ENCODE measurements at places on chromosomes 16 and 17.

GRCh38 chr16:31298958-31299357 is 39.2 kb downstream of the ITGAM start:
- DNase-seq = no peak

- no peak for DNase-seq
Observed at GRCh38 chr17:73586921-73587602, 57.2 kb downstream of the SDK2 start.

GRCh38 chr16:27273330-27273669 is 4.7 kb upstream of the NSMCE1 start:
- DNase-seq = no peak

DNA sequence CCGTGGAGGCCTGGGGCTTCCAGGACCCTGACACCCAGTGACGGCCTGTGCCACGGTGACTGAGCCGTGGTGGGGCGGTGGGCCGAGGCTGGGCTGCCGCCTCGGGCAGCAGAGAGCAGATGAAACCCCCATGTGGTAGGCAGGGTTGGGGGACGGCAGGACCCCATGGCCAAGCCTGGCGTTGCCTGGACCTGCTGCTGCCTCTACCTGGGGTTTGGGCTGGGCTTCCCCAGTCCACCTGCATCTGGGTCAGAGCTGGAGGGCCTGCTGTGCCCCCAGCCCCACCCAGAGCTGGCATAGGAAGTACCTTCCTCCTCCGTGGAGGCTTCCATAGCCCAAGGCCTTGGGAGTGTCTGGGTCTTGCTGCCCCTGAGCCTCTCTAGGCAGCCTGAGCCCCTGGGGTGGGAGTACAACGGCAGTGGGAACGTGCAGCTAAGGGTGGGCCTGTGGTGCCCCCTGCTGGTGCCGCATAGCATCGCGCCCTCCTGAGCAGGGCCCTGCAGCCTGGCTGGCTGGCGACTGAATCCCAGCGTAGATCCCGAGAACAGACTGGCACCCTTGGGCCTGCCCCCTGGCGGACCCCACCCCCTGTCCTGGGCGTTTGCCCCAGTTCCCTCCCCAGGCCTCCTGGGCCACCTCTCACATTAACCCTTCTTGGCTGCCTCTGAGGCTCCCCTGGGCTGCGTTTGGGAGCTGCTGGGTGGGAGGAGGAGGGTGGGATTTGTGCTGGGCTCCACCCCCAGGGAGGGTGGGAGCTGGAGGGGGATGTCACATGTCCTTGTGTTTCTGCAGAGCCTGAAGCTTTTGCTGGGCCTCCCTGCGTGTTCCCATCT is 12.6 kb upstream of the ATP6V0C start:
- DNase-seq = peak; percentile 87

DNA sequence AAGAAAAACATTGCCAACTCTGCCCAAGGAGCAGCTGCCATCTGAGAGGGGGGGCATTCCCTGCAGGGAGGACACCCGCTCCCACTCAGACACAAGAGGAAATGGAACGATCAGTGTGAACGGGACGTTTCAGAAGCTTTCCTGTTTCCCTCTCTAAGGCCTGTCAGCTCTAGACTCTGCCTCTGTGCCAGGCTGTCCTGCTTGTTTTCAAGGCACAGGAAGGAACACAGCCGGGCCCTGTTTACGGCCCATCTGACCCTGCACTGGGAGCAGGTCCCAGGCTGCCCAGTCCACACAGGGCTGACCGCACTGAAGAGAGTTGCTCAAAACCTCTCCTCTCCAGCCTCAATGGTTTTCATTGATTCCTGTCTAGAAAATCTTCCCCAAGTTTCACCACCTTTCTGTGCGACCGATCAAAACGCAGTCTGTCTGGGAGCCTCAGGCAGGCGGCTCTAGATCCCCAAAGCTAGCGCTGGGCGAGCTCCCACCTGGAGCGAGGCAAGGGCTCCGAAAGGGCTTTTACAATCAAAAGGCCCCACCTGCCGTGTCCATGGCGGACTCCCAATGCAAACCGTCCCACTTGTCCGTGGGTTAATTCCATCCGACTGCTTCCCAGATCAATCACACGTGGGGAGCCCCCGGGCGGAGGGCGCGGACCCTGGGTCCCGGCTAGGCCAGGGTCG is 1.5 kb downstream of the PIEZO1 start:
- DNase-seq = peak; percentile 60

DNA sequence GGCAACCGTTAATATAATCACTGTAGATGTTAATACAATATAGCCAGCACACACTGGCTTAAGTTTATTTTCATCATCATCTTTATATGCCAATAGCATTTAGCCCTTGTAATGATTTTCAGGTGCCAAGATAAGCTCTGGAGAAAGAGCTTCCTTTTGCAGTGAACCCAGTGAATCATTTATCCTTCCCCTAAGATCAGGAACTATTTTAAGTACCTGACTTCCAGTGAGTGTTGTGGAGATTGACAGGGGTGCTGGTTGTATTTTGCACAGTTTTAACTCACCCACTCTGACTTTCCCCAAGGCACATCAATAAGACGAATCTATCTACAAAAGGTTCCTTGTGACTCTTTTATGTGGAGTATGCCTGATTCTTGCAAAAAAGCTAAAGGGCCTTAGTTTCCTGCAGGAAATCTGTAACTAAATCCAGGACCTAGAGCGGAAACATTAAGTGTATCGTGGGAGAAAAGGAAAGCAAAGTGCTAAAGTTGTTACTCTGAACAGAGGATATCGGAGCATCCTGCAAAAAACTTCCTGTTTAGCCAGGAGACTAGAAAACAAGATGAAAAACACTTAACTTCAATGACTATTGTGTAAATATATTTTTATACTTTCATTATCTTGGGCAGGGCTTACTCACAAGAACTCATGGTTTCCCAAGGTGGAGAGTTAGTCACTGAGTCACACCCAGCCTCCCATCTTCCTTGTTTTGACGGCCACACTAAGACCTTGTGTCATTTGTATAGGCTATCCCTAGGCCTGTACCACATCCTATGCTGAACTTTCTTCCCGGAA is 183.6 kb downstream of the MAP2K6 start:
- DNase-seq = peak; percentile 77

DNA sequence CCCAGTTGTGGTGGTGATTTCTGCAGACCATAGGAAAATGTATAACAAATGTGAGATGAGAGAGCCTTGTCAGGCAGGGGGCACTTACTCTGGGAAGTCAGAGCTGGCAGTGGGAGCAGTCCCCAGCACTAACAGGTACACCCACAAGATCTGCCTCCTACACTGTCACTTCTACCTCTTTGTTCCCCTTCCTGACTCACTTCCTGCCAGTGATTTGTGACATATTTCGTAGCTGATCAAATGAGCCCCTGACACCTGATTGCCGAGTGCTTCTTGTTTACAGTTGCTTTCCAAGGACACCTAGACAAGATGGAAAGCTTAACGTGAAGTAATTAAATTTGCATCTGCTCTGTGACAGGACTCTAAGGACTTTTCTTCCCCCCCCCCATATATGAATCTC is 40.5 kb downstream of the FTO start:
- DNase-seq = no peak

All from mesenchymal stem cell (in vitro differentiated cells and primary cell).